ENCODE measurements at places on chromosomes 6 and 20.
A peak's percentile ranks its signal among the peaks of the same experiment; 100 is the strongest.

GRCh38 chr6:150640556-150641209 lies 41.0 kb downstream of the PLEKHG1 start:
- DNase-seq = no peak

DNA sequence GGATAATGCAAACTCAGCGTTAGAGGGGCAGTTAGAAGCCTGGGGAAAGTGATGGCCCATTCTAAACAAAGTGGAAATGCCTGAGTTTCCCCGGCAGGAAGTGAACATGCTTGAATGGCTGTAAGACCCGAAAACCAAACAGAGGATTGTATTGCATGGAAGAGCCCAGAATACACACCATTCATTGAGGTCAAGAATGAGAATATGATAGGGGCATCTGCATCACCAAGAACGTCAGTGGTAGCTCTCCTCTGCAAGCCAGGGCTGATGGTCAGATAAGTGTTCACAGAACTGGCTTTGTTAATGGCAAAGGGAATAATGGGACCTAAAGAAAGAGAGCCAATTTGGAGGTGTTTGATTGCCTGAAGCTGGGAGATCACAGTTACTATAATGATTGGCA lies 663.4 kb downstream of the KHDRBS2 start:
- DNase-seq = no peak

- peak; percentile 61 for DNase-seq
These were observed 29.9 kb downstream of the SGK1 start for GRCh38 chr6:134287859-134288537.

DNA sequence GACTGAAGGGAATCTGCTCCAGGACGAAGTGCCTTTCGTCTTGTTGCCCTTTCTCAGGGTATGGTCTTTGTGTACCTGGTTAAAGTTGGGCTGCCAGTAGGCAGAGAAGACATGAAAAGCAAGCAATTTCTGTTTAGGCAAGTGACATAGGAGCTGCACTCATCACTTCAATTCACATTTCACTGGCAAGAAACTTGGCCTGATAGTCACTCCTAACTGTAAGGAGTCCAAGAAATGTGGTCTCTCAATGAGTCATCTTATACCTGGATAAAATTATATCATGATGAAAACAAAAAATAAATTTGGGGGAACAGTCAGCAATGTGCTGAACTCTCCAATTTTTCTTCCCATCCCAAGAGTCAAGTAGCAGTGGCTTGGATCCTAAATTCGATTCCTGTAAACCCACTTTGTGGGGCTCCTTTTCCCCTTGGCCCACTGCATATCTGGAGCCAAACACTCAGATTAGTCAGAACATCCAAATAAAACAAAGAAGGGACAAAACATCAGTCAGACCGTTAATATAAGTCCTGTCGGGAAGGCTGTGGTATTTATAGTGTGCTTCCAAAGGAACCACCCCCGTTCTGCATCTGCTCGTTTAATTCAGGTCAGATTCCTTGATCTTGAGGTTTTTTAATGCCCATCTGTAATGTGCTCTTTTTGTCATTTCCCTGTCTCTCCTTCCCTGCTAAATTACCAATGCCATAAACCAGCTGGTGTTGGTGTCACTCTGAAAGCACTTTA lies 5.0 kb upstream of the GABRR1 start:
- DNase-seq = no peak

DNA sequence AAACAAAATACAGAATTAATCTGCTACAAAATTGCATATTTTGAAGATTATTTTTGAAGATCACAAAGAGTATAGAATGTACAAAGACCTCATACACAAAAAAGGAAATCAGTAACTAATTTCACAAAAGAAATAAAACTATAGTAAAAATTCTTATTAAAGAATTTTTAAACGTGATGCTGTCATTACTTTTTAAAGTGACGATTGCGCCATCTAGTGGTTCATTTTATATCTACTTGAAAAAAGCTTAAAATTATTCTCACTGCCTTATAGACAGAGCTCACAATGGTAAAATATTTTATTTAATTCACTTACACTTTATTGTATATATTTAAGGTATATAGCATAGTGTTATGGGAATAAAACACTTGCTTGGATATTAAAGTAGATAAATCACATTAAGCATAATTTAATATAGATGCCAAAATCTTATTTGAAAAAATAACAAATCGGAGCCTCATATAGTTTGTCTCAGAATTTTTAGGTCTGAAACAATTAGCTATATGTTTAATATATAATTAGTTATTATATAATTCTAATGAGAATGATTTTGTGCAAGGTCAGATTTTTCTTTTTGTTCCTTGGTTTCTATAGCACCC lies 128.8 kb downstream of the PHF3 start:
- DNase-seq = no peak

DNA sequence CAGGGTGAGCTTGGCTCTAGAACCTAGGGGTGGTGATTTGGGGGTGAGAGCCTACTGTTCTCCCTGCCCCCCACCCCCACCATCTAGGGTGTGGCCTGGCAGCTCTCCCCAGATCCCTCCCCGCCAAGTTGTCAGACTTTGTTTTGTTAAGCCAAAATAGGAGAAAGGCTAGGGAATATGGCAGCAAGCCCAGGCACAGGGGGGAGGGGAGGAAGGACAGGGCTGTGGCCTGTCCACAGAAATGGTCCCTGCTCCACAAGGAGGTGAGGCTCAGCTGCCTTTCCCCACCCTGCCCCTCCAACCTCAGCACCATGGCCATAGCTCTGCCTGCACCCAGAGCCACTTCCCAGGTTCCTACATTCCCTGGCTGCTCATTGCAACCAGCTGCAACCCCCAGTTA lies 17.2 kb downstream of the SCUBE3 start:
- DNase-seq = no peak

- DNase-seq = peak; percentile 39
These were observed 16.2 kb downstream of the METTL24 start for GRCh38 chr6:110341663-110342596.

GRCh38 chr6:121533321-121533841 lies 97.9 kb downstream of the GJA1 start:
- no peak for DNase-seq

DNA sequence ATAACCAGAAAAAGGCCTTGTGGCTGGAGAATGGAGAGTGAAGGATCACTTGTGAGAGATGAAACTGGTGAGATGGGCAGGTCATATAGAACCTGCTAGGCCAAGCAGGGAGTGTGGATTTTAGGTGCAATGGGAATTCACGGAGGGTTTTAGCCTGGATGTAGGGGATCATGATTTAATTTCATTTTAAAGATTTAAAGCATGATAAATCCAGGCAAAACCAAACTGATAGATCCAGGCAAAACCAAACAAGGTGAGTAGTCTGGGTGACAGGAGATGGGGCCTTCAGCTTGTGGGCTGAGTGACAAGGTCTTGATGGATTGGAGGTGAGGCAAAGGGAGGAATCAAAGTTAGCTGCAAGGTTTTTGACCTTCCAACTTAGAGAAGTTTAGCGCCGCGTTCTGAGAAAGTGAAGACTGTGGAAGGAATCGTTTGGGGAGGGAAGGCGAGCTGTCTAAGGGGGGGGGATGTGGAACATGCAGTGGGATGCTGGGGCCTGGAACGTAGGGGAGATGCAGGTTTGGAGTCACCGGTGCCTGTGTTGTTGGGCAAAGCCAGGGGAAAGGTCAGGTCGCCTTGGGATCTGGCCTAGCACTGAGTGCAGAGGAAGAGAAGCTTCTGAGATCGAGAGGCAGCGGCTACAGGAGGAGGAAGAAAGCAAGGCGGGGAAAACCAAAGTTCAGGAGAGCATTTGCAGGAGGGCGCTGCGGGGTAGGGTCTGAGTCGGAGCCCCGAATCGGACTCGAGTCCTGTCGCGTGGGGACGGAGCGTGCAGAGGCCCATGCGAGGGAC lies 1.3 kb upstream of the PLCG1 start:
- DNase-seq = no peak

DNA sequence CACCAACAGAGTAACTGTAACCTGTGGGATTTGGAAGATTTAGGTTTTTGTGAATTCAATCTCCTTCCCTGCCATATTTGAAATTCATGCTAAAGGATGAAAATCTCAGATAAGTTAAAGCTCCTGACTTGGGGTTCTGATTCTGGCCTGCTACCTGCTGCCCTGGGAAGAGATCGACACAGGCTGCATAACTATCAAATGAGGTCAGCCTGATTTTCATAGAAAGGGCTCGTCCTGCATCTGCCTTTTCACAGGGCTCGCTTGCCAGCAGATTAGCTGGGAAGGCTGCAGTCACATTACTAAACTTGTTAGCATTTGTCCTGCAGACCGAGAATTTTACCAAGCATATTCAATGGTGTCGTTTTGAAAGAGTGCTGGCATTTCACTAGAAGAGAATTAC lies 14.6 kb downstream of the GCLC start:
- peak; percentile 29 for DNase-seq

- no peak for DNase-seq
These were observed 205.3 kb upstream of the FOXA2 start for GRCh38 chr20:22789676-22790075.

DNA sequence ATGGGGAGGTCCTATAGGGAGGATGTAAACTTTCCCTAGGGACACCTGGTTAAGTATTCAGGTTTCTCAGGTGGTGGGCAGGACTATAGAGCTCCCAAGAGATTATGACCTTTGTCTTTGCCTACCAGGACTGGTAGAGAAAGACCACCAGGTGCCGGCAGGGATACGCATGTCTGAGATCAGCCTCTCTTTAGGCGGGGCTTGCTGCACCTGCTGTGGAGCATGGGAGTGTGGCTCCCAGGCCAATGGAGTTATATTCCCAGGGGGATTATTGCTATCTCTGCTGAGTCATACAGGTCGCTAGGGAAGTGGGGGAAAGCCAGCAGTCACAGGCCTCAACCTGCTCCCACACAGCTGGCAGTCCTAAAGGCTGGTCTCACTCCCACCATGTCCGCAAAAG lies 280.5 kb upstream of the MMS22L start:
- no peak for DNase-seq

DNA sequence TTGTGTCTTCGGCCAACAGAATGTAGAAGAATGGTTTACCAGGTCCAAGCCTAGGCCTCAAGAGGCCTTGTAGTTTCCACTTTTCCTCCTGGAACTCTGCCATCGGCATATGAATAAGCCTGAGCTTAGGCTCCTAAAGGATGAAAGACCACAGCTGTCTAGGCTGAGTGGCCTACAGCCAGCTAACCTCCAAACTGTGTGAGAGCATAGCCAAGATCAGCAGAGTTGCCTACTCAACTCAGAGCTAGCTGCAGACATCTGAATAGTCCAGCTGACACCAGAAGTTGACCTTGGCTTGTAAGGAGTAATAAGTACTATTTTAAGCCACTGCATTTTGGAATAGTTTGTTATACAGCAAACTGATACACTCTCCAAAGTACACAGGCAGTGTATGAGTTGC lies 52.6 kb upstream of the SMIM29 start:
- peak; percentile 59 for DNase-seq

GRCh38 chr6:33323623-33323948 lies 6.0 kb upstream of the ZBTB22 start:
- DNase-seq = no peak

- peak; percentile 32 for DNase-seq
These were observed 7.5 kb upstream of the CCDC28A start for GRCh38 chr6:138765896-138766655.

- no peak for DNase-seq
These were observed 17.1 kb downstream of the B4GALT5 start for GRCh38 chr20:49696594-49696993.

GRCh38 chr6:15063253-15063853 lies 182.5 kb upstream of the JARID2 start:
- peak; percentile 80 for DNase-seq

DNA sequence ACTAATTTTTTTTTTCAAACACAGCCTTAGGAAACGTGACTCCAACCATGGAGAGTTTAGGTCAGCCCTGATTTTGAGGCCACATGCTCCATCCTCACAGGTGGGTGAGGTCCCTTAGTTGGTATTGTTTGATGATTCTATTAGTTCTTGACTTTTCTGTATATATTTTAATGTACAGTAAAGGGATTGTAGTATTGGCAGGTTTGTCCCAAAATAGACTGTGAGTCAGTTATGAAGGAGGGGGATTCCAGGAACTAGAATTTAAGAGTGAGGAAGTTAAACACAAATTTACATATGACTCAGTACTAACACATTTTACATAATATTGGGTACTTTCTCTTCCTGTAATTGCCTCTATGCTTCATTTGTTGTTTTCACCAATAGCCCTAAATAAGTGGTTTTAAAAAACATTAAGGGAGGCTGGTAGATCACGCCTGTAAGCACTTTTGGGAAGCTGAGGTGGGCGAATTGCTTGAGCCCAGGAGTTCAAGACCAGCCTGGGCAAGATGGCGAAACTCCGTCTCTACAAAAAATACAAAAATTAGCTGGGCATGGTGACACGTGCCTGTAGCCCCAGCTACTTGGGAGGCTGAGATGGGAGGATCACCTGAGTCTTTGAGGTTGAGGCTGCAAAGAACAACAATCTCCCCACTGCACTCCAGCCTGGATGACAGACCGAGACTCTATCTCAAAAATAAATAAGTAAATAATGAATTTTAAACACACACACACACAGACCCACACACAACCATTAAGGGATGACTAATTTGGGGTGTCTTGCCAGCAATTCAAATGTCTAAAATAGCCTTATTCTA lies 81.8 kb downstream of the SGK1 start:
- DNase-seq = peak; percentile 50

- DNase-seq = peak; percentile 10
These were observed 38.1 kb downstream of the FAM50B start for GRCh38 chr6:3887150-3887700.

DNA sequence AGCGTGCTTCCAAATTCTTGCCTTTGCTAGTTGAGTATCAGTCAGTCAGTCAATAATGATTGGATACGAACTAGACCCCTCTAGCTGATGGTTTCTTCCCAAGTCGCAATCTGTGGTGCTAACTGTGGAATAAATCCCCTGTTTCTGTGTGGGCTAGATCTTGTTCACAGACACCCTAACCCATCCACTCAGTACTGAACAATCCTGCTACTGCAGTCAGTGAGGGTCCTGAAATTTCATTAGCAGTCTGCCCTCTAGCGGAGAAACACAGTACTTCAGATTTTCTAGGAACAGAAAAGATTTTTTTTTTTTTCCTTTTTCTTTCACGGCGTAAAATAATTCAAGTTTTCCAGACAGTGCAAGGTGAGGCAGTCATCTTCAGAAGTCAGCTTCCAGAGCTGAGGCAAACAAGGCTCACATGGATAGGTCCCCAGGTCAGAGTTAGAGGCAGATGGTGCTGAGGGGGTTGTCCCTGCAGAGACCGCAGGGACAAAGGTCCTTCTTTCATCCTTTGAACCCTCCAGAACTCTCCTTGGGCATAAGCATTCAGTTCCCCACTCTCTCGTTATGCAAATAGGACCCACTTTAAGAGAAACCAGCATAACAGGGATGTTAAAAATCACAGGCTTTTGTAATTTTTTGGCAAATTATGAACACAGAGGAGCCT lies 119.6 kb downstream of the SCML4 start:
- DNase-seq = peak; percentile 52

GRCh38 chr6:43339168-43339567 lies 30.3 kb downstream of the ZNF318 start:
- DNase-seq = no peak
